Epithelial cell of prostate (primary cell): ENCODE measurements at places on chromosomes 1 and 21.

DNA sequence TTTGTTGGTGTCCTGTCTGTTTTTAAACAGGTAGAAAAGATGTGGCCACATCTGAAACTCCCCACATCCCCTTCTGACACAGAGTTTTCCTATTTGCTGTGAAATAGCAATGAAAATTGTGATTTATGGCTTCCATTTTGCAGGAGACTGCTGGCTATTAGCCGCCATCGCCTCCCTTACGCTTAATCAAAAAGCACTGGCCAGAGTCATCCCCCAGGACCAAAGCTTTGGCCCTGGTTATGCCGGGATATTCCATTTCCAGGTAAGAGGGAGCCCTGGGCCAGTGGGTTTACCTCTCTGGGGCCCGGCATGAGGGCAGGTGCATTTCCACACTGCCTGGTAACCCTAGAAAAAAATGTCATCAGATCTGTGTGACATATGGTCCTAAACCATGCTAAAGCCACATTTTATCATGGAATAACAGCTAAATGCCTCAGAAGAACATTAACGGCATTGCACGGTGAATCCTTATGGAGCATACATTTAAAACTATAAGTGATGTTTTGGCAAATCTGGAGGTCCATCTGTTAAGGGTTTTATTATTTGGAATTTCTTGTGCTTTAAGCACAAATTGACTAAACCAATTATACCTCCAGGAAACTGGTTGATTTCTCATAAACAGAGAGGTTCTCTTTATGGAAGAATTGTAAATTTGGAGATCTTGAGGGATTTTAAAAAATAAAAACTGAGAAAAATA lies 12.3 kb downstream of the CAPN9 start:
- DNase-seq, result no peak

DNA sequence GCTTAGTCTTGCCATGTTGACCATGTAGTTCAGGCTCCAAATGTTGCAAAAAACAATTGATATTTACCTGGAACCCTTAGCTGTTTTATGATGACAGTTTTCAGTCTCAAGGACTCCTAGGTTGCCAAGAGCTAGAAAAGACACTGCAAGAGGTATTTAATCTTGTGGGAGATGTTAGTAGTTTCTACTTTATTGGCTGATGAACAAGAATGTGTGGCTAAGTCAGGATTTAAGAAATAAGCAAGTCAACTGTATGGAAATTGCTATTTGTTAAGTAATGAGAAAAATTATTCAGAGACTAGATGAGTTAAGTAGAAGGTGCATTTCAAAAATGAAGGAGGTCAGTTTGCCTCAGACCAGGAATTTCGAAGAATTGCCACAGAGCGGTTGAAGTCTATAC lies 639.7 kb upstream of the USP24 start:
- no peak for DNase-seq

GRCh38 chr1:44860891-44861425 lies 17.9 kb upstream of the PTCH2 start:
- DNase-seq, result no peak

DNA sequence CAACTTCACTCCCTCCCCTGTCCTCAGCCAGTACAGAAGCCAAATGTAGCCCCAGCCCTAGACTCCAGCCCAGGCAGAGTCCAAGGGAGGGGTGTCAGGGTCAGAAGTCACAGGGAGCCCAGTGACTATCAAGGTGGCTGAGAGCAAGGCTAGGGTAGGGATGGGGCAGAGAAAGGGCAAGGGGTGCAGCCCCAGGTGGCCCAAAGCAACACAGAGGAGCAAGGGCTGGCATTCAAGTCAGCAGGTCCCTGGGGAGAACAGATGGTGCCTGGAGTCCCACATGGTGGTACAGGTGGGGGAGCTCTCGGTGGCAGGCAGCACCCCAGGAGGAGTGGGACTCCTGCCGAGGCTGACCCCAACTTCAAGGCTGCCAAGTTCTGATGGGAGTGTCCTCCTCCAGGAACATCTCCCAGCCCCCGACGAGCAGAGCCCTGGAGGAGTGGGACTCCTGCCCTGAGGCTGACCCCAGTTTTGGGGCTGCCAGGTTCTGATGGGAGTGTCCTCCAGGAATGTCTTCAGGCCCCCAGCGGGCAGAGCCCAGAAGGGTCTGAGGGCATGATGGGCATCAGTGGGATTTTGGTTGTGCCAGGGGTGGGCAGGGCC lies 3.7 kb upstream of the DVL1 start:
- DNase-seq, result no peak

DNA sequence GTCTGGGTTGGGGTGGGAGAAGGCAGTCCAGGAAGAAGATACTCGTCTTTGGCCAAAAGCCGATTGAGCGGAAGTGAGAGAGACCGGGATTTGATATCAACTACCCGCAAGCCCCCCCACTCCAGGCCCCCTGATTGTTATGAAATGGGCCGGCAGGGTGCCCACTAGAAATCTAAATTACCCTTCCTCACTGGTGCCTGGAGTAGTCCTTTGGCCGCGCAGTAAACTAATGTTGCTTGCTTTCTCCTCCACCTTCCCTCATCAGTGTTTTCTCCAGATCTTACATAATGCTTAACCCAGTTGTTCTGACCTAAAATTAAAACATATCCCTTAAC lies 119.2 kb upstream of the BARHL2 start:
- DNase-seq, result no peak

- DNase-seq, result no peak
Observed at GRCh38 chr1:230191079-230191804, 124.2 kb downstream of the GALNT2 start.

- DNase-seq, result no peak
Observed at GRCh38 chr21:25561668-25562641, 45.3 kb downstream of the MRPL39 start.

- DNase-seq, result no peak
Observed at GRCh38 chr1:15722836-15723532, 13.1 kb upstream of the SLC25A34 start.

DNA sequence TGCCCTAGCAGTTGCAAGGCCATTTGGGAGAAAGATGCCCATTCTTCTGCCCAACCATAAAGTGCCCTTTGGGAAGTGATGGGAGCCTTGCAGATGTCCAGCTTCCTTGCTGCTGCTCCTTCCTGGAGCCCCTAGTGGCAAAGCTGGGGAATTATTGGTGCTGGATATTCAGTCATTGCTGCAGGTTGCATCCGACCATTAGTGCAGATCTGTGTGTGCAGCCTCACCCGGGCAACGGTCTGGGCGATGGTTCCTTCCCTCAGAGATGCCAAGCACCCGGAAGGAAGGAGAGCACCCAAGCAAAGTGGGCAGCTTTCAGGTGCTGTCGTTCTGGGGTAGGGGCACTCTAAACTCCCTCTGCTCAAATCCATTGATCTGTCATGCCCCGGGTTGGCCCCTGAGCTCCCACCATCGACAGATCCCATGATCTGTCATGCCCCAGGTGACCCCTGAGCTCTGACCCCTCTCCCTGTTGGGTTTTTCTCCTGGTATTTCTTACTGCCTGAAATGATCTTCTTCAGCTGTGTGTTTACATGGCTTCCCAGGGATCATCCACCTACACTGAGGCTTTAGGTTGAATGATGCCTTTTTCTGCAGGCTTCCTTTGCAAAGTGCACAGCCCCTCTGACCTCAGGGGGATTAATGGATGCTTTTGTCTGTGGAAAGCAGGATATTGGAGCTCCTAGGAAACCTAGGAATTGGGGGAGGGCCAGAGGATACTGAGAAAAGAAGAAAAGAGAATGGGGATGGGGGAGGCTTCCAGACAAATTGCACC lies 467.5 kb downstream of the PTPRU start:
- no peak for DNase-seq

DNA sequence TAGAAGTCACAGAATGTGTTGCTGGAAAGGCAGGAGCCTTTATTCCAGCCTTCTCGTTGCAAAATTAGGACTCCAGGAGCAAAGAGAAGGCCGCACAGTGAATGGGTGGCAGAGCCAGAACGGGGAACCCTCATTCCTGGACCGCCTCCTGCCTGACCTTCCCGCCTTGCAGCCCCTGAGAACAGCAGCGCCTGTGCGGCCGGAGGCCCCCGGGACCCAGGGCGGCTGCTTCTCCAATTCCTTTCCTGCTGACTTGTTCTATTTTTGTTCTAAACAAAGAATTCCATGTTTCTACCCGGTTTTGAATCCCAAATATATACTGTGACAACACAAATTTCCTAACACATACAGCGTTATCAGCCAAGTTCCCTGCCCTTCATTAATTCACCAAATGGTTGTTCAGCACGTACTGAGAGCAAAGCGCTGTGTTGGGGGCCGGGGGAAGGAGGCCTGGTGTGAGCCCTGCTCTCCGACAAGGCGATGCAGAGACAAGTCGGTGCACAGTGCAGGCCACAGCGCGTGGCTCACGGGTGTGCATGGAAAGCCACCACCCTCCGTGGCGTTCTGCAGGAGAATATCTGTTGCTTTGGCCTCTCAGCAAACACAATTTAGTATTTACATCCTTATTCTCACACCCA lies 31.9 kb upstream of the COL6A2 start:
- DNase-seq, result no peak

GRCh38 chr1:175463853-175464252 lies 271.3 kb upstream of the KIAA0040 start:
- no peak for DNase-seq

- DNase-seq, result no peak
Observed at GRCh38 chr21:45995686-45996179, 14.2 kb downstream of the COL6A1 start.

GRCh38 chr1:2425892-2426291 lies 13.5 kb upstream of the PEX10 start:
- no peak for DNase-seq

- no peak for DNase-seq
Observed at GRCh38 chr1:66243548-66244130, 290.3 kb upstream of the SGIP1 start.

DNA sequence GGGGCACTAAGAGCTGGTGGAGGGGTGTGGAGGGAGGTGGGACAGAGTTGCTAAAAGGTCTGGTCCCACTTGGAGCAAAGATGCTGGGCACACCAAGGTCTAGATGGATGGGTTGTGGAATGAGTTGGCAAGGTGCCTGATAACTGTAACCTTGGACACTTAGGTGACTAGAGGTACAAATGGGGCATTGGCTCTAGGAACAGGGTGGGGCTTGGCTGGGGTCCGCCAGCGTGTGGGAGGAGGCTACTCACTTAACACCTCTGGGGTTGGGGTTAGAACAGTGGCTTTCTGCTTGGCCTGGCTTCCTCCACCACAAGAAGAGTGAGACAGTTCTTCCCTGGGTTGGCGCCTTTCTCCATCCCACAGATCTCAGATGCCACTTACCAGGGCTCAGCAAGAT lies 17.2 kb downstream of the KCNA2 start:
- DNase-seq, result no peak

DNA sequence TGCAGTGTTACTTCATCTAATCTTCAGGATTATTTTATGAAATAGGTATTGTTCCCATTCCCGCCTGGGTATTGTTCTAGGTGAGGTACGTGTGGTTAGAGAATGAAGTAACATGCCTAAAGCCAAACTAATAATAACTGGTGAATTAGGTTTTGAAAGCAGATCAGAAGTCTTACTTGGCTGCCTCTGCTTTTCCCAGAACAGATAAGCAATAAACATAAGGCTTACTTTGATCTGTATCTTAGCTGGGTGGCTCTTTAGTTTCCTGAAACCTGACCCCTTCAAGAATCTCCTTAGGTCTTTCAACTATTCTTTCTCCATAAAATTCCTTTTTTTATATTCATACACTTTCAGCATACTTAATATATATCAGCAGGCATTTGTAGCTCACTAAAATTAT lies 65.3 kb downstream of the VAV3 start:
- no peak for DNase-seq

DNA sequence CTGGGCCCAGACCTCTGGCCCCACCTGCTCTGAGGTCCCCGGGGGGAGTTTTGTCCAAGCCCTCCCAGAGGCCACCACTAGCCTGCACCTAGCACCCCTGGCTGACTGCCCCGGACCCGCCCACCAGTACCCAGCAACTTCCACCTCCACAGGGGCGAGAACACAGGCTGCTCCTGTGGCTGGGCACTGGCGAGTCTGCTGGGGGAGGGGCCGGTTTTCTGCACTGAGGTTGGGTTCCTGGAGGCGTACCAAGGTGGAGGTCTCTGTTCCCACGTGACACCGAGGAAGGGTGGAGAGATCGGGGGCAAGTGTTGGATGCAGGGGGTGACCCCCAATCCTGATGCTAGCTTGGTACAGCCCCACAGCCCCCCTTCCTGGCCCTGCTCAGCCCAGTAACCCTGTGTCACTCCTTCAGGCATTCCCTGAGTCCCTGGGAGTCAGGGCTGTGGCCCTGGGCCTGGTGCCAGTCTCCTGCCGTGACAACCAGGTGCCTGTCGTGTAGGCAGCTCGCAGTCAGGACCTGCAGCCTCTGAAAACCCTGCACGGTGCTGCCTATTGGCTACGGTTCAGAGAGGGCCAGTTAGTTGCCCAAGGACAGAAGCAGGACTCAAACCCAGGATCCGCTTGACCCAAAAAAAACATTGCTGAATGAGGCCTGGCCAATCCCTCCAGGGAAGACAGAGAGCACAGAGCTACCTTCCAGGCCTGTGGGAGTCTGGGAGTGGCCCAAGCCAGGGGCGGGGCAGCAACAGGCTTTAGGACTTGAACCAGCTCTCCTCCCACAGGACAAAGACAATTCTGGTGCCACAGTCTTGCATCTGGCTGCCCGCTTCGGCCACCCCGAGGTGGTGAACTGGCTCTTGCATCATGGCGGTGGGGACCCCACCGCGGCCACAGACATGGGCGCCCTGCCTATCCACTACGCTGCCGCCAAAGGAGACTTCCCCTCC lies 3.1 kb downstream of the ESPN start:
- DNase-seq, result no peak

GRCh38 chr1:21437341-21437640 lies 2.6 kb upstream of the NBPF3 start:
- no peak for DNase-seq
